Naive thymus-derived CD8-positive, alpha-beta T cell (primary cell): ENCODE measurements at places on chromosomes 1 and 21. TPM values are rescaled to one million over a fixed set of nuclear protein-coding genes. Genes with fewer than 3 reads are reported as not detected.

DNA sequence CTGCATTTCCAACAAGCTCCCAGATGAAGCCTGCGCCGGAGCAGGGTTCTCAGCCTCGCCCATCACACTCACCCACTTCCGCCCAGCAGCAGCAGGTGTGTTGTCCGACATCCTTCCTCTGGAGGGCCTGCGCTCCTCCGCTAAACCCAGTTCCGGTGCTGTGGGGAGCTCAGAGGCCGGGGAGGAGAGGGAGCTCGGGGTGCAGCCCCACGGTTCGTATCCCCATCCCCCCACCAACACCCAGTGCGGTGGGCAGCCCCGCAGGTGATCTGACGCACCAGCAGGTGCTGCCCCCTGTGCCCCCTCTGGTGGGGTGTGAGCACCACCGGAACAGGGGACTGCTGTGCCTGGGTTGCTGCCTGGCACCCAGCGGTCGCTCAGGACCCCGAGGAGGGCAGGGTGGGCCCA is 3.4 kb upstream of the PEX10 start:
- DNase-seq, result peak; percentile 18

DNA sequence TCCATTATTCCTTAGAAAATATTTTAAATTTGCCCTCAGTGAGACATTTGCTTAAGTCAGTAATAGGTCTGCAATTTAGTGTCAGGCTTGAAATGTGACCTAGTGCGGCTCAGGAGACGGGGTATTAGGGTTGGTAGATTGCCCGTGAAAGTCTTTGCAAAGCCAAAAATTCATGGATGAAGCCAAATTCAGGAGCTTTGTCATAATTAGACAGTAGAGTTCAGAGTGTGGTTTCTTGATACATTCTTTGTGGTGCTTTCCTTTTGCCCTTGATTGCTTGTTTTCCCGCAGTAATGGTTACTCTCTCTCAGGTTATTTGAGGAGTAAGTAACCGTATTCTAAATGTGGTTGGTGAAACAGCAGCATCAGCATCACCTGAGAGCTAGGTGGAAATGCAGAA is 120.7 kb downstream of the RPS6KC1 start:
- DNase-seq, result no peak

Gene KLHDC7A
- total RNA-seq, result not detected

- DNase-seq, result no peak
These were observed 18.7 kb downstream of the PRKCZ start for GRCh38 chr1:2068951-2069350.

DNA sequence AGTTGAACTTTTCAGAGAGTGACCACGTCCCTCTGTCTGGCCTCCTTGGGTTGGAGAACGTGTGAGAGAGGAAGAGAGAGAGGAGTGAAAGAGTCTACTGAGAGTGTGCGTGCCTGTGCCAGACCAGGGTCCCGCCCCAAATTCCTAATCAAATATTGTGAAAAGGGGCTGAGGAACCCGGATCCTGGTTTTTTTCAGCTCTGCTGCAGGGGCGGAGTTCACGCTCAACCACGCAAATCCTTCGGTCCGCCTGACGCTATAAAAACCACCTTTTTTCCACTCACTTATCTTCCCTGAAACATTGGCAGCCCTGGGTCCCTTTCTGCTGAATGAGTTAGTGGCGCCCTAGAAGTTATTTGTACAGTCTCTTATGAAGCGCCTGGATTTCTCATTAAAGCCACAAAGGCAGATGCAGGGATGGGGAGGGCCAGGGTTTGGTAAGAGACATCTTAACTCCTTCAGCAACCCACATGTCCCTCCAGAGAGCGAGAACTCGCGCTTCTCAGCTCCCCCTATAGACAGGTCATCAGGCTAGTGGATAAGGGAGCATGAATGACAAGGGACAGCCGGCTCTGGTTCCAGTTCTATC is at the start of gene FMOD:
TSS of gene FMOD (minus strand) at position 86 of the 589 bp plus-strand sequence. CDS start 2,852 bp downstream, outside the sequence.
- no peak for DNase-seq

DNA sequence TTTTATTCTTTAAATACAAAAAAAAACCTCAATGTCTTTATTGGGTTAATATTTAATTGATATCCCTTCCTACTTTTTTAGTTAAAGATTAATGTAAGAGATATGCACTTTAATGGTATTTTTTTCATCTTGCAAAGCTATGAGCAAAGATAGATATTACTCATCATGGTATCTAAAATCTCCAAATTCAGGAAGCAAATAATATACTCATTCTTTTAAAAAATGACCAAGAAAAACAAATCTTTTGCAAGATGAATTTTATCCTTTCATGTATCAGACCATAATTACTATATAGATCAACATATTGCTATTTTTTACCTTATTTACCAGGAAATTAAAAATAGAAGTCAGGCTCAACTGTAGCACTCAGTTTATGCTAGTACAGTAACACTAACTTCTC is 330.4 kb downstream of the KCNT2 start:
- no peak for DNase-seq

Gene GUCA2A
- total RNA-seq, result not detected

Gene PTPN22
- 27.3 TPM for total RNA-seq

GRCh38 chr1:145826030-145826429 is 2.0 kb downstream of the POLR3C start:
- no peak for DNase-seq

Gene C8A
- not detected for total RNA-seq

DNA sequence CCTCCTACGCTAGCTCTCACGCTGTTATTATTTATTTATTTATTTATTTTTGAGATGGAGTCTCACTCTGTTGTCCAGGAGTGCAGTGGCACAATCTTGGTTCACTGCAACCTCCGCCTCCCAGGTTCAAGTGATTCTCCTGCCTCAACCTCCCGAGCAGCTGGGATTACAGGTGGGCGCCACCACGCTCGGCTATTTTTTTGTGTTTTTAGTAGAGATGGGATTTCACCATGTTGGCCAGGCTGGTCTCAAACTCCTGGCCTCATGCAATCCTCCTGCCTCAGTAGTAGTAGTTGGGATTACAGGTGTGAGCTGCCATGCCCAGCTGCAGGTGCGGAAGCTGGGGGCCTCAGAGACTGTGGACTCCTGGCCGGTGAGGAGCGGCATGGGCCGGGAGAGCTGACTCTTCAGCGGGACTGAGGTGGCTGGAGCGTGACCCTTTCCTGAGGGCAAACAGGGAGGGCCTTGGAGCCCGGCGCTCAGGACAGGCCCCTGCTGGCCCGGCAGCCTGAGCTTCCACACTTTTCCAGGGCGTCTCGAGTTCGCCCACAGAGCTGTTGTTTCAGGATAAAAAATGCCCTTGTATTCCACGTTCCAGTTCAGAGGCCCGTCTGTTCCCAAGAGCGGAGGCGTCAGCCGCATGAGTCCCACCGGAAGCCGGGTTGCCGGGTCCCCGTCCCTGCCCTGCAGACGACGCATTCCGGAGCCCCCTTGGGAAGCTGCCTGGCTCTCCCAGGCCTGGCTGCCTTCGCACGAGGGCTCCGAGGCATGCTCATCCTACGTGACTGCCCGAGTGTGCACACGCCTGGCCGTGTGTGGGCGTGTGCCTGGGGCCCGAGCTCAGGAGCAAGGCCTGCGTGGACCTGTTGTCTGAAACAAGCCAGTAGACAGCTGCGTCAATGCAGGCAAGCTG is 126.2 kb downstream of the SIK1 start:
- DNase-seq, result no peak

Gene RPE65
- not detected for total RNA-seq

DNA sequence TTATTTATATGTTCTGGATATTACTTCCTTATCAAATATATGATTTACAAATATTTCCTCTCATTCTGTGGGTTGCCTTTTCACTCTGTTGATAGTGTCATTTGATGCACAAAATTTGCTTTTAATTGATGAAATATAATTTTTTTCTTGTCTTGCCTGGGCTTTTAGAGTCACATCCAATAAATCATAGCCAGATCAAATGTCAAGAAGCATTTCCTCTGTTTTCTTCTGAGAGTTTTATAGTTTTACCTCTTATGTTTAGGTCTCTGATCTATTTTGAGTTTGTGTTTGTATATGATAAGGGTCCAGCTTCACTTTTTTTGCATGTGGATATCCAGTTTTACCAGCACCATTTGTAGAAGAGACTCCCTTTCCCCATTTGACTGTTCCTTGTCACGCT is 29.5 kb downstream of the CD46 start:
- no peak for DNase-seq

Gene LIN28A
- not detected for total RNA-seq

- DNase-seq, result no peak
These were observed 96.5 kb downstream of the SCCPDH start for GRCh38 chr1:246820666-246821065.

GRCh38 chr1:174990382-174990999 is 9.3 kb upstream of the CACYBP start:
- no peak for DNase-seq

DNA sequence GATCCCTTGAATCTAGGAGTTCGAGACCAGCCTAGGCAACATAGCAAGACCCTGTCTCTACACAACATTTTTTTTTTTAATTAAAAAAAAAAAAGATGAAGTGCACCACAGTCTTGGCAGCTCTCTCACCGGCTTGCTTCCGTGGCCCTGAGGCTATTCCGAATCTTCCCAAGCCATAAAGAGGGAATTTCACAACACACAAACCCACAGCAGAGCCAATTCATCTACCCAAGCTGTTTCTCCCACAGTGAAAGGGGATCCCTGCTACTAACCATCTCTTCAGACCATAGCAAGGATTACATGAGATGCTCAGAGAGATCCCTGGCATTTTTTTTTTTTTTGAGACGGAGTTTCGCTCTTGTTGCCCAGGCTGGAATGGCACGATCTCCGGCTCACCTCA is 8.3 kb upstream of the CHD5 start:
- no peak for DNase-seq

DNA sequence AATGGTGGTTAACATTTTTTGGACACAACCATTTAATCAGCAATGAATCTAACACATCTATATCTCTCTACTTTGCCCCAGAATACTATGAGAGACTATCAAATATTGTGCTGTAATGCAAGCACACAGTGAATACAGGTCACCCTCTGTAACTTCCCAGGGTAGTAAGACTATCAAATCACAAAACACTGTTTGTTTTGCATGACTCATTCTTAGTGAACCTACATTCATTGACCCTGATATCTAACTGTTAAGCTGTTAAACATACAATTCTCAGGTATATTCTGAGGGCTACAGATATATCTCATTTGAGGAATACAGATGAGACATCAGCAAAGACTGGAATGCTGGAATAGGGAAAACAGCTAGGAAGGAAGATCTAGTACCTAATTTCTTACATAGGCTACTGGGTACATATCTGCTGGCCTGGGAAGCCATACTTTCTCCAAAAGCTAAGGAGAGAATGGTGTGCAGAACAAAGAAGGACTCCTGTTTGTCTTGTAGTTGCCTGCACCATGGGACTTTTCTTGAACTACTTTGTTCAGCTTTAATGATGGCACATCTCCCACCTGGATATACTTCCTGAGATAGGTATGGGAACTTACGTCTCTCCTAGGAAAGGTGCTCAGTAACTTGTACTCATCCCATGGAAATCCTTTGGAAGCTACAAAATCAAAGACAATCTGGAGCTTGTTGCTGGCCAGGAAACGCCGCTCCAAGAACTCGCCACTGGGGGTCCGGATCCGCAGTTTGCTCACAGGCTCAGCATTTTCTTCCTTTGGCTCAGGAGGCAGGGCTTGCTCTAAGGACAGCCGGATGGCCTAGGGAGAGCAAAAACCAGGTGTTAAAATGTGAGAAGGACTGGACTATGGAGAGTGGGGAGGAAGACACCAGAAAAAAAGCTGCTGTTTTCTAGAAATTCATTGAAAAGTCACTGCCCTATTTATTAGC is 51.9 kb upstream of the DMRTA2 start:
- no peak for DNase-seq

DNA sequence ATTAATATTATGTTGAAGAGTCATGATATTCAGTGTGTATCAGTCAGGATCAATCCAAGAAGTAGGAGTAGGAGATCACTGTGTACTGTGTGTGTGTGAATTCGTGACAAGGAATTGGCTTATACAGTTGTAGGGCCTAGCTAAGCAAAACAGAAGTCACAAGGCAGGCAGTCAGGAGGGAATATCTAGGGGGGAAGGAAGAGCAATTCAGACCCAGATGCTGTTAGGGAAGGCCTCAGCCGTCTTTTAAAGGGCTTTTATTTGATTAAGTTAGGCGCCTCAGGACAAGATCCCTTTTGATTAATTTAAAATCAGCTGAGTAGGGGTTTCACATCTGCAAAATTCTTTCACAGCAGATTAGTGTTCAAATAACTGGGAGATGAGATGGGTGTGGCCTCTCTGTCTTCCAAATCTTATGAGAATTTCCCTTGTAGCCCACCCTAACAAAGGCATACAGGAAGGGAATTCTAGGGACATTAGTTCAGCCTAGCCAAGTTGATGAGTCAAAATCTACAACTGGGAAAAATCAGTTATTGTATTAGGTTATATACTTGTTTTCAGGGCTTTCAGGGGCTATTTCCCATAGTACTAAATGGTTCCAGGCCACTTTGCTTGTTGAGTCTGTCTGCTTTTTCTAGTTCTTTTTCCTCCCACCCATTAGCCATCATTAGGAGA is 47.4 kb downstream of the ALG6 start:
- no peak for DNase-seq

DNA sequence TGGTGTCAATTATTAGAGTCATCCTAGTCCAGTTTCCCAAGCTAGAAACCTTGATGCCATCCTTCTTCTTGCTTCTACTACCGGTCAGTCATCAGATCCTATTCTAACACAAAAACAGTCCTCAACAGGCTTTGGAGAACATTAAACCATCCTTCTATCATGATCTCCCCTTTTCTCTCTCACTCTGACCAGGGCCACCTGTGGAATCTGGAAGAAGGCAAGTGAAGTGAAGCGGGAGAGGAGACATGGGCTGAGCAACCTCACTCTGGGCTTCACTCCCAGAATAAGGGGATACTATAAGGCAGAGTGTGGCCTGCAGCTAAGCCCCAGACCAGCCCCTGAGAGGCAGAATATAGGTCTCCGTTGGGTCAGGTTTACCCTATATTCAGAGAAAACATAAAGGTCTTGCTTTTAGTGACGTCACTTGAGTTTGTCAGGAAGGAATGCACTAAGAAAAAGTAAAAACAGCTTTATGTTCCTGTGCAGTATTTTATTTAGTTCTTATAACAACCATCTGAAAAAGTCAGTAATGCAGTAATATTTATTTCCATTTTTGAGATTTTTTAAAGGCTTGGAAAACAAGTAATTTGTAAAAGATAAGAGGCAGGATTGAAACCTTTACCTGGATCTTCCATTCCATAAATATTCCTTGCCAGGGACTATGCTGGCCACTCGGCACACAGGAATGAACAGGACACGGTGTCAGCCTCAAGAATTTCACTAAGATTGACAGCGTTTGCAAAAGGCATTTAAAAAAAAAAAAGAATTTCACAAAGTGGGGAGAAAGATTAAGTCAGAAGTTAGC is 61.3 kb downstream of the NFASC start:
- no peak for DNase-seq

DNA sequence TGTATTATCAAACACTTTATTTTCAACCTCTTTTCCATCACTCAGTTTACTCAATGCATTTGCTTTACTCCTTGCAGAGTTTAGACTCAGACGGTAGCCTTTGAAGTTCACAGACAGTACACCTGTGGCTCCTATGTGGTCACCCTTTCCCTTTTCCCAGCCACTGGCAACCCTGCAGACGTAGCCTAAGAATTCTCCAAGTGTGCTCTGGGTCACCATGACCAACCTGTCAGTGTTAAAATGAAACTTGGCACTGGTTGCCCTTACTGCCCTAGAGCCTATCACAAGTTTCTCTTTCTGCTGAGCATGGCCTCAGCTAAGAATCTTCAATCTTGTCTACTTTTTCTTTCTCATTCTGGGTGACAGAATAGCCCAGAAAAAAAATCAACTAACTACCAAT is 25.5 kb upstream of the DNAH14 start:
- DNase-seq, result no peak

Gene TINAGL1
- not detected for total RNA-seq

Gene XCL2
- not detected for total RNA-seq

GRCh38 chr1:219639876-219640577 is 27.1 kb upstream of the ZC3H11B start:
- DNase-seq, result no peak

Gene DDOST
- 115 TPM for total RNA-seq

GRCh38 chr1:86567878-86568277 is 21.0 kb downstream of the CLCA4 start:
- no peak for DNase-seq
